ENCODE measurements at places on chromosomes 4 and X.

- DNase-seq = no peak
Observed at GRCh38 chr4:132195176-132195575, 953.9 kb upstream of the PCDH10 start.

DNA sequence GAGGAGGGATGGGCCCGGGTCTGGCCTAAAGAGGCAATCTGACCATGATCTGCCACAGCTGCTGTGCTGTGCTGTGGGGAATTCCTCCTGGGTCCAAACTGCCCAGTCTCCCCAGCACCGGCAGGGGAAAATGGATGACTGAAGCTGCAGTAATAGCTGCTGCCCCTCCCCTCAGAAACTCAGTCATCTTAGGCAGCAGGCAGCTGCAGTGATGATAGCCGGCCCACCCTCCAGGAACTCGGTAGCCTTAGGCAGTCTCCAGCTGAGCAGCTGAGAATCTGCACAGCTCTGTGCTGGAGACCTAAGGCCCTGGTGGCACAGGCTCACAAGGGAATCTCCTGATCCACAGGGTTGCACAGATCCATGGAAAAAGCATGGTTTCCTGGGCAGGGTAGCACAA, 113.4 kb upstream of the USP38 start:
- DNase-seq = no peak

DNA sequence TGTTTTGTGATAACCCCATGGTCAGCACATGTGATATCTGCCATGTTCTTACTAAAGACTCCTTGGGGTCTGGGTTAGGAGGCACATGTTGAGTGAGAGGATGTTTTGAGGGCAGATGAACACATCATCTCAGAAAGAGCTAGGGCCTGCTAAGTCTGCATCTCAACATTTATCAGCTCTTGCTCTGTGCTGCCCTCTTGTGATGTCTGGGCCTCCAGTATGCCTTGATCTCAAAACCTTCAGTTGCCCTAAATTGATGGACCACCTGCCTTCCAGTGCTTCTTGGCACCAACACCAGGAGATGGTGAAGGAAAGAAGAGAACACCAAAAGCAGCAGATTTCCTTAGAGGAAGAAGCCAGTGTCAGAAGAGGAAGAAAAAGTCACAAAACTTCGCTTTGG, 22.5 kb downstream of the MID1 start:
- no peak for DNase-seq

DNA sequence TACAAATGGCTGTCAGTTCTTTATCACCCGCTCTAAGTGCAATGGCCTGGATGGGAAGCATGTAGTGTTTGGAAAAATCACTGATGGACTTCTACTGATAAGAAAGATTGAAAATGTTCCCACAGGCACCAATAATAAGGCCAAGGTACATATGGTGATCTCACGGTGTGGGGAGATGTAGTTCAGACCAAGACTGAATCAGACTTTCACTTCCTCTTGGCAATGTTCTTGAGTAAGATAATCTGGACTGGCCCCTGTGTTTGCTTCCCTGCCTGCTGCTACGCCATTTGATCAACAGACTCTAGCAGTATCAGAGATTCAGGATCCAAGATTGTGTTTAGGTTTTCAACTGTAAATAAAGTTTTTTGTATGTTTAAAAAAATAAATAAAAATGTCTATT, 682.2 kb upstream of the AMOT start:
- no peak for DNase-seq

- no peak for DNase-seq
Observed at GRCh38 chr4:36251983-36252382, 7.7 kb upstream of the ARAP2 start.

GRCh38 chr4:6733358-6734164, 17.6 kb downstream of the BLOC1S4 start:
- DNase-seq = no peak

DNA sequence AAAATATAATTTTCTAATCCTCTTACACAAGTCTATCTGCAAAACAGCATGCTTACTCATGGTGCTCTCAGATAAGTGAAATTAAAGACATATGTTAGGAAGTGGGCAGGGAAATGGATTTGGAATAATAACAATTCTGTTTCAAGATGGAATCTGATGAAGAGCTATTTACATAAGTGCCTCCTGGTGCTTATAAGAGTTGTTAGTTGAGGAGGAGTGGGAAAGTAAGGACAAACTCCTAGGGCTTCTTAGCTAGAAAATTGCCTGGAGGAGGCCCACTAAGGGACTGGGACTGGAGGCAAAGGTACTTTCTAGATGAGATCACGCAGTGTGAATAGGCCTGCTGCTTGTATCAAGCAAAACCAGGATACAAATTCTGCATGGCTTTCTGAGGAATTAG, 939.8 kb downstream of the GLUD2 start:
- no peak for DNase-seq

- DNase-seq = no peak
Observed at GRCh38 chrX:132501606-132502005, 12.8 kb upstream of the MBNL3 start.

DNA sequence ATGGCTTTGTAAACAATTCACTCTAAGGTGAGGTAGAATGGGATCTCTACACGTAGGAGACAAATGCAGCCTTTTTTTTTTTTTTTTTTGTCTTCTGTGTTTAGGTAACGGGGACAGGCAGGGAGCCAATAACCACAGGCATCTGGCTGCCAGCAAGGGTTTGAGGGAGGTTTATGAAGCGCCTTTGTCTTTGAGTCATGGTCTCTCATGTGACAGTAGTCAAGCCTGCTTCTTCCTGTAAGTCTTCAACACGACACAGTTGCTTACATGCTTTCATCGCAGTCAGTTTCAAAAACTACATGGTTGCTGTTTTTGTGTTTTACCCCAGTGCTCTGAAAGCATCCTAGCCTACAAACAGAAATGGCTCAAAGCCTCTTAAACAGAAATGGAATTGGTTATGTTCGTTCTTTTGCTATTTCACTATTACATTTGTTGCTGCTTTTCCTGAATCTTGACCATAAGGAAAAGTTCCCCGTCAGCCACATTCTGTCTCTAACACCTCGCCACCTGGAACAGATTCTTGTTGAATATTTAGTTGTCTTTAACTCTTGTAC, 127.8 kb upstream of the METTL14 start:
- no peak for DNase-seq

- DNase-seq = no peak
Observed at GRCh38 chr4:3016961-3017360, 53.6 kb downstream of the GRK4 start.

DNA sequence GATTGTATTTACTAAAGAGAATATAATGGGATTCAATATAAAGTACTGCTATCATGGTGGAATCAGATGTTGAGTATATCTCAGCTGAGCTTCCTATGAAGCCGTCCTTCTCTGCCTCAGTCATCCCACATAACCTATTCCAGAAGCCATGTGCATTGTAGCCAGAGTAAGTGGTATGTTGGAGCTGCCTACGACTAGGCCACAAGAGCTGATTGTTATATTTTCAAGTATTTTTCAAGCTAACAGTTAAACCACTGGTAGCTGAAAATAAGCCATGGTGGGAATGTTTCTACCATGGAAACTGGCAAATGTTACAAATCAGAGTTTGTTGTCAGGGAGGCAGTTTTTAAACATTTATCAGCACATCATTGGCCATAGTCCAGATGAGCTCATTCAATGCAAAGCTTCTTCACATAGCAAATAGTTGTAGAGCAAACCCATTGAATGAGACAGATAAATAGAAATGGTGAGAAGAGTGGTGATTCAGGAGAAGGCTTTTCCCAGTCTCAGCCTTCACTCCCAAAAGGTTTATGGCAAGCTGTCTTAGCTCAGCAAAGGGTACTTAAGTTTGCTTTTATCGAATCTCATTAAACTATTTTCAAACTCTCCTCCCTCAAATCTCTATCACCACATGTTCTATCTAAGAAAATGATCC, 436.4 kb downstream of the PCDH19 start:
- DNase-seq = no peak

DNA sequence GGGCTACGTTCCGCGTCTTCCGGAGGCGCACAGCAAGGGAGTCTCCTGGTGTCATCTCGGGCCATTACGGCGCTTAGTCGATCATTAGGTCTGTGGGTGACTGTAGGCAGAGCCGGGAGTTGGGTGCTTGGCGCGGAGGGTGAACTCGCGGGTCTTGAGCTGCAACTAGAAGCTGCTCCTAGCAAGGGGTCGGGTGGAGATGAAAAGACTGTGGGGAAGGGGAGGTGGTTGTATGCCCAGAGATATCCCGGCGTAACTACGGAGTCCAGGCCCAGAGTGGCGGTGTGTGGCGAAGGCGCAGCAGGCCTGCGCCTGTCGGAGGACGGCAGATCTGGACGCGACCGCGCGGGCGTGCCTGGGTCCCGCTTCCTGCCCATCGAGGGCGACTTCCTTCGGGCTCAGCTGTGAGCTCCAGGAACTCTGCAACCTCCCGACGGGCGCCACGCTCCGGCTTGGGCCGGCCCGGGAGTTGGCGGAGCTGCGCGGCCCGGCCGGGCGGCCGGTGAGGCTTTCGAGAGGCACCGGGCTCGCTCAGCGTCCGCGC, 2.7 kb upstream of the NKX3-2 start:
- DNase-seq = no peak

- no peak for DNase-seq
Observed at GRCh38 chr4:152659806-152660205, 20.0 kb downstream of the TMEM154 start.

GRCh38 chr4:81404294-81404693, 67.4 kb downstream of the RASGEF1B start:
- DNase-seq = no peak

- DNase-seq = peak; percentile 29
Observed at GRCh38 chr4:2469192-2469984, 482 bp downstream of the RNF4 start.

GRCh38 chr4:114773339-114773738, 174.7 kb downstream of the UGT8 start:
- no peak for DNase-seq

GRCh38 chrX:154310616-154311536, 15.3 kb downstream of the TKTL1 start:
- no peak for DNase-seq

GRCh38 chr4:133148690-133149363, at the start of gene PCDH10:
Gene PCDH10 (plus strand): TSS chr4:133149294. CDS start chr4:133150141, 847 bp downstream.
- peak; percentile 95 for DNase-seq

DNA sequence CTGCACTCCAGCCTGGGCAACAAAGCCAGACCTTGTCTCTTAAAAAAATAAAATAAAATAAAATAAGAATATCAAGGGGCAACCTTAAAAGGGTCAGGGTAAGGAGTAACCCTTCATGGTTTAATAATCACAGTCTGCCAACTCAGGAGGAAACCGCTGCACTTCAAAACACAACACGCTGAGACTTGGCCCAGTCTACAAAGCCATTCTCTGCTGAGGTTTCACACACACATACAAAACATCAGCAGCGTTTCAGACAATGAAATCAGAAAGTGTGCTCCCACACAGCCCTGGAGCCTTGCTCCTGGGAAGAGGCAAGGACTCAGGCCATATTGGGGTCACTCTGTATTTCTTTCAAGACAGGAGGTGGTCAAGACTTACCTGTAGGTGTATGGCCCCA, 18.3 kb downstream of the SCARB2 start:
- no peak for DNase-seq

All from C1 segment of cervical spinal cord (tissue), 14 donors.